ENCODE measurements at places on chromosomes 2 and 18.

GRCh38 chr2:170024721-170025120 lies 153.2 kb upstream of the MYO3B start:
- no peak for DNase-seq

DNA sequence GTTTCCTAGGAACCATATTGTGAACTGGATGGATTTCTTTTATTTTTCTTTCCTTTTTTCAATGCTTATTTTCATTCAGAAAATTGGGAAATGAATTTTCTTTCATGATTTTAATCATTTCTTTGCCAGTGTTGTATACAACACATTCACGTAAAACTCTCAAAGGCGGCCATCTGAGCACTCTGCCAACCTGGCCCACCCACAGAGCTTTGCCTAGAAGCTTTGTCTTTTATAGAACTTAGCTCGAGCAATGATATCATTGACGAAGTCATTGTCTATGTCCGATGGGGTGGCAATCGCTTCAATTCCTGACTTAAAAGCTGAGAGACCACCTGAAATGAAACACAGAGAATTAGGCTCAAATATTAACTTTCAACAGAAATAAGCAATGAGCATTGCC lies 13.3 kb downstream of the LYG2 start:
- DNase-seq, result no peak

GRCh38 chr18:58195278-58195765 lies 151.3 kb downstream of the NEDD4L start:
- DNase-seq, result peak; percentile 49

- DNase-seq, result peak; percentile 84
These were observed 16.3 kb downstream of the SLC3A1 start for GRCh38 chr2:44291281-44292248.

DNA sequence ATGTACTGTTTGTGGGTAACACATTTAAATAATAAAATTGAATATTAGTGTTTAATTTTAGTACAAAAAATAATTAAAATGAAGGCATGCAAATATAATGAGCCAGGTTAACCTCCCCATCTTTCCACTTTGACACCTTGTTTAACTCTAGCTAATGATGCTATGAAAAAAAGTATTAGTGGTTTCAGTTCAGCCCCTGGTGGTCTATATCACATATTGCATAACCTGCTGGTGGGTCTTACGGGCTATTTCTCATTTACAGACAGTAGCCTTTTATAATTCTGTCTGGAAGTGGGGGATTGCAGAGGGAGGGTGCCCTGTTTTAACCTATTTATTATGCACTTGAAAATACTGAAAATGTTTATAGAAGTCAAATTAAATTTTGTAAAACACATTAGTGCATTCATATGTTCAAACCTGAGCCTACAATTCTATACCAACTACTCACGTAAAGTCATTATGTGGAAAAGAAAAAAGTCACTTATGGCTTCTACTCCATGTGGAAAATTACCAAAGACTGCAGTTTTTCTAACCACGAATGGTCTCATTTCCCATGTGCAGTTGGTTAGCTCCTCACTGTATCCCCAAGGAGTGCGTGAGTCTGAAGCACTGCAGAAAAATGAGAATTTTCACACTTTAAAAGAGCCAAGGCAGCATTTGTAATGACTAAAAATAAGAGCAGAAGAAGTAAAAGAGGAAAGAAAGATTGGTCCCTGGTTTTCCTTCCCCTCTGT lies 381.0 kb downstream of the MTX2 start:
- no peak for DNase-seq

- DNase-seq, result no peak
These were observed 49.9 kb upstream of the CALCRL start for GRCh38 chr2:187497858-187498463.

Data from caudate nucleus (tissue), 63 donors.